ENCODE measurements at places on chromosomes 4 and X.
A peak's percentile ranks its signal among the peaks of the same experiment; 100 is the strongest.

DNA sequence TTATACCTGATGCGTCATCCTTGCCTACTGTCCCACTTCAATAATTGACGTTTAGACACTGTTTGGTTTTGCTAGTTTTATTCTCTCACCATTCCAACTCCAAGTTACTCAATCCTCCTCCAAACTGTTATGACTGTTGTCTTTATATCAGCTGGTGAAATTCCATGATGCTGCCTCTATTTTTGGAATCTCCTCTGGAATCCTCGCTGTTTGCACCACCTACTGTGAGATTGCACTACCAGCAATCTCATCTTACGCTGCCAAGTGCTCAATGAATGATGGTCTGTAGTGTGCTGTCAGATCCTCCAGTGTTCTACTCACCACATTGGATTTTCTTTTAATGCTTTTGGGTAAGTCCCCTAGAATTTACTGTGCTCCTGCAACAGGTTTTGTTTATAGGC, 13.2 kb upstream of the PCDH18 start:
- no peak for DNase-seq

- DNase-seq: no peak
These were observed 8.6 kb downstream of the TCEAL7 start for GRCh38 chrX:103338663-103339062.

GRCh38 chr4:31391976-31392375, 671.8 kb downstream of the PCDH7 start:
- no peak for DNase-seq

DNA sequence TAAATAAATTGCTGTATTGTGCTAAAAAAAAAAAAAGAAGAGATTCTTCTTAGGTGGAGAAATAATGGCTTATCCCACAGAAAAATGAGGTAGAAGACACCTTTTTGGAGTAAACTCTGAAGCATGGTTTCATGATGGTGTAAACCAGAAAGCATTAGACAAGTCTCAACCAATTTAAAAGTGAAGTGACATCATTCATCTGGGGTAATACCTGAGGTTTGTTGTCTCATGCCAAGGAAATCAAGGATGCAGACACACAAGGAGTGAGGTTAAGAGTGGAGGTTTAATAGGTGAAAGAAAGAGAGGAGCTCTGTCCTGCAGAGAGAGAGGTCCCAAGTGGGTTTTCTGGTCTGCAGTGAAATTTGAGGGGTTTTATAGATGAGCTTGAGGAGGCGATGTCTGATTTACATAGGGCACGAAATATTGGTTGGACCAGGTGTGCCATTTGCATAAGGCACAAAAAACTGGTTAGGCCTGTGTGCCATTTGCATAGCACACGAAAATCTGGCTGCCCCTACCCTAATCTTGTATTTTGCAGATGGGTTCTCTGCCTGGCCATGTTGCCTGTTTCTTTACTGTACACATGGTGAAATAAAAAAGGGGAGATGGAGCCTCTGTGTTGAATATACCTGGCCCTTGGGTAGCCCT, 25.0 kb upstream of the CWH43 start:
- DNase-seq: no peak

DNA sequence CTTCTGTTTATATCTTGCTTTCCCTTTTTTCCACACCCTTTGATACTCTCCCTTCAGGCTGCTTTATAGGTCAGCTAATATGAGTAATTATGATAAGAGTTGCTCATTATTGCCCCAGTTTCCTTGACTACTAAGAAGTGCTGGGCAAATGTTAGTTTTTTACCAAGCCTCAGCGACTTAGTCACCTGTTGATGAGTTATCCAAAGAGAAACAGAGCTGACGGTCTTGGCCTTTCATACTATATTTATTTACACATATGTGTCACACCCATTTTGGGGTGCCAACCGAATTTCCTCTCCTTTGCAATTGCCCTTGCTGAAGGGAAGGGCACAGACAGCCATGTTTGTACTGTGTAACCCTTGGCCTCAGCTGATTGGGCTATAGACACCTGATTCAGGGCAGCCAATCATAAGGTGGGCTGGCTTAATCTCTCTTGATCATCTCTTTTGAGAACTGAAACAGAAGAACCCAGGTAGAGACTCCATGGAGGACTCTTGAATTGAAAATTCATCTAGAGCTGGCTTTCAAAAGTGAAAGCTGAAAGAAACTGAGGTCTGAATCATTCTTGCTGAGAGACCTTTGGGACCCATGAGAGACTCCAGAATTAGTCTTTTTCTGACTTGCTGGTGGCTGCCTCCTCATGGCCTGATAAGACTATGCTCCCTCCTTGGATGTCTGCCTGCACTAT, 111.7 kb upstream of the RPS6KA3 start:
- no peak for DNase-seq

- DNase-seq: no peak
These were observed 22.9 kb downstream of the ZFYVE28 start for GRCh38 chr4:2395584-2395983.

DNA sequence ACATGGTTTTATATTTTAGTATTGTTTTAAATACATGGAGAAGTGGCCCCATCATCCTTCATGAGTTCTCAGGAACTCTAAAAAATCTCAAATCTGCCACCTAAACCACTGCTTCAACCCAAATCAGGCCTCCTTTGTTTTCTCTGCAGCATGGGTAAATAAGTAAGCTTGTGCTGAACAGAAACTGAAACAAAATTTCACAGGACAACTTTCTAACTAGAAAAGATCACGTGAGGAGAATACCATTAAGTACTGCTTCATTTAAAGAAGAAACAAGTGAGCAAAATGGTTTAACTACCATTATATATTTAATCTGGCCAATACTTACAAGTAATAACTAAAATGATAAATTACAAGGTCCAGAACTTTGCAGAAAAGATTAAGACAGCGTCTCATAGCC, 2.5 kb downstream of the ARAP2 start:
- DNase-seq: peak; percentile 67

- no peak for DNase-seq
These were observed 392.4 kb downstream of the TECRL start for GRCh38 chr4:64016893-64017292.

DNA sequence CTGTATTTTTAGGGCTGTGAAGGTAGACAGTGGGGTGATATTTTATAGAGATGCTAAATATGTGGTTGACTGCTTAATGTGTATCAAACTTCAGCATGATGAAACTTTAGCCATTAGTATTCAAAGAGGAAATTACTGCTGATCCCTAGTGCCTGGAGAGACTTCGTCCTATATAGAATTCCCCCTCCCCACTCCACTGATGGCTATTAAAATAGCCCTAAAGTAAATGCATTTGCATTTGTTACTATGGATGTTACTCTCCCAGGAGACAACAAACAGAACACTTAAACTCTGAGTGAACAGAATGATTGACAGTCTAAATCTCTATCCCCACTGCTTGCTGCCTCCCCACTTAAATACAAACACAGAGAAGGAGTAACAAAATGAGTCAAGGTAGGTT, 39.1 kb downstream of the ADGRL3 start:
- DNase-seq: no peak

- DNase-seq: no peak
These were observed 17.7 kb downstream of the MND1 start for GRCh38 chr4:153362184-153362583.

DNA sequence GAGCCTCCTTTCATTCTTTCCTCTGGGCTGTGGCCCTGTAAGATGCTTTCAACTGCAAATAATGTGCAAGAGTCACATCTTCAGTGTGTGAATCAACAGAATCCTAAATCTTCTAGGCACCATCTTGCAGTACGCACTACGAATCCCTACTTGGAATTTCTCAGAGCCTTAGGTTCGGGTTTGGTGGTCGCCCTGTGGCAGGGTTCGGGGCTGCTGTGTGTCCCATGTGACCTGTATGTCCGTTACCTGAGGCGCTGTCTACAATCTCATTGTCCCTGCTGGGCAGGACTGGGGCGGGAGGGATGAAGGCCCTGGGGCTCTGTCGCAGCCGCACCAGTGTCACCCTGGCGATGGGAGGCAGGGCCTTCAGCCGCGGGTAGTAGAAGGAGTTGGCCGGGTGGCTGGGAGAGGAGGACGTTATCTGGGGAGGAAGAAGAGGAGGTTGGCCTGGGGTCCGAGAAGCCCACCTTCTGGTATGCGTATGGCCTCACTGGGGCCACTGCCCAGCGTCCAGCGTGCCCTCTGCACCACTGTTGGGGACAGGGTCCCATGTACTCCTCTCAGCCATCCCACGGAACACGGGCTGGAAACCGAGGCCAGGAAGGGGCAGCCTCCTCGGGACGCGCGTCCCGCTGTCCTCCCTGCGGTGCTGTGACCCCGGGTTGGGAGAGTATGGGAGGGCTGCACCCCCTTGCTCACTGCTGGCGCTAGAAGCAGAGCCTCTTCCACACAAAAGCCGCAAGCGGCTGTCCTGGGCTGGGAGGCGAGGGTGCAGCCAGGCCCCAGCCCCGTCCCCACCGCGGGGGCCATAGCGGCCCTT, 2.0 kb downstream of the SPON2 start:
- no peak for DNase-seq

GRCh38 chr4:28435314-28435713, 1574.7 kb downstream of the STIM2 start:
- no peak for DNase-seq

GRCh38 chr4:21522296-21522695, 426.3 kb downstream of the KCNIP4 start:
- DNase-seq: no peak

- no peak for DNase-seq
These were observed 12.6 kb downstream of the BCOR start for GRCh38 chrX:40085102-40085551.

DNA sequence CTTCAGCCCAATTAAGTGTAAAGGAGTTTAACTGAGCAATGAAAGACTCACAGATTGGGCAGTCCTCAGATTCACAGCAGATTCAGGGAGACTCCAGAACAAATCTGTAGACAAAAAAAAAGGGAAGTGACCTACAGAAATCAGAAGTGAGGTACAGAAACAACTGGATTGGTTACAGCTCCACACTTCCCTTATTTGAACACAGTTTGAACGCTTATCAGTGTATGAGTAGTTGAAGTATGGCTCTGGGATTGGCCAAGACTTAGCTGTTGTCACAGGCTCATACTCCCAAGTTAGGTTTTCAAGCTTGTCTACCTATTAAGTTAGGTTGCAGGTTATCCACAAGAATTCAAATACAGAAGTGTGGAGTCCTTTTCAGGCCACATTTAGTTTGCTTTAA, 112.4 kb upstream of the ELOVL6 start:
- no peak for DNase-seq

- DNase-seq: no peak
These were observed 13.0 kb upstream of the RHOXF2 start for GRCh38 chrX:120145295-120145925.

GRCh38 chr4:149031399-149031798, 589.2 kb upstream of the NR3C2 start:
- DNase-seq: no peak

- DNase-seq: no peak
These were observed 98.8 kb upstream of the NOCT start for GRCh38 chr4:138916763-138917162.

DNA sequence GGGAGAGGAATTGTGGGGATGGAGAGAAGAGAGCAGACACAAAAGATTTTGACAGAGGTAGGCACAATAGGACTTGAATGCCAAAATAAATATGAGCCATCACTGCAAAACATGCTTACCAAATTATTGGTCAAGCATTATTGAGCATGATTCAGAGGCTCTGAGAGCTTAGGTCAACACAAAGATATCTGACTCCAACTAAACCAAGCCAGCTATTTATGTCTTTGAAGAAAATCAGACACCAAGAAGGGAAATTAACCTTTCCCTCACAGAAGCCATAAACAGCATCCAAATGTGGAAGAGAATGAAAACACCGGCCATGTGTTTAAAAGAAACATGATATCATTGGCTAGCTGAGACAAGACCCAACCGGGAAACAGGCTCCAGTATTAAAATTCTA, 323.2 kb downstream of the RAB28 start:
- no peak for DNase-seq

- peak; percentile 70 for DNase-seq
These were observed 14.1 kb upstream of the MGST2 start for GRCh38 chr4:139651282-139652194.

- no peak for DNase-seq
These were observed 6.9 kb upstream of the PNMA6A start for GRCh38 chrX:153065389-153065788.

- DNase-seq: no peak
These were observed 1173.8 kb downstream of the NLGN4X start for GRCh38 chrX:5054852-5055251.

- no peak for DNase-seq
These were observed 15.8 kb downstream of the RASGEF1B start for GRCh38 chr4:81455897-81456296.

DNA sequence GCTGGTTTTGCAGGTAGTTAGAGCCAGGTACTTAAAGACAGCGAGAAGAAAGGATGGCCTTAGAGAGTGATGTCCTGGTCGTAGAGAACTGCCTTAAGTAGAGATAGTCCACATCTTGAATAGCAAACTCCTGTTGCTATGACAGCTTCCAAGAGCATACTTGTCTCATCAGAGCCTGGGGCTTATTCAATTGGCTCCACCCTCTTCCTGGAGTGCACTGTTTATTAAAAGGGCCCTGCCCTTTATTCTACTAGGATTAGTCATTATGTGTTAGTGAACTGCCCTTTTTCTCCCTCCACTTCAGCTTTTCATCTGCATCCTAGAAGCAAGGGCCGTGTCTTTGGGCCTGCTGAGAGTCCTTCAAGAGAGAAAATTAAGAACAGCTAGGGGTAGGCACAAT, 94.5 kb upstream of the EOLA2 start:
- DNase-seq: no peak

Measured in CD4-positive, alpha-beta T cell treated with Interleukin-1 beta for 1 hour (primary cell).